ENCODE measurements at places on chromosomes 2 and 18. TPM values are rescaled to one million over a fixed set of nuclear protein-coding genes. Genes with fewer than 3 reads are reported as not detected.

DNA sequence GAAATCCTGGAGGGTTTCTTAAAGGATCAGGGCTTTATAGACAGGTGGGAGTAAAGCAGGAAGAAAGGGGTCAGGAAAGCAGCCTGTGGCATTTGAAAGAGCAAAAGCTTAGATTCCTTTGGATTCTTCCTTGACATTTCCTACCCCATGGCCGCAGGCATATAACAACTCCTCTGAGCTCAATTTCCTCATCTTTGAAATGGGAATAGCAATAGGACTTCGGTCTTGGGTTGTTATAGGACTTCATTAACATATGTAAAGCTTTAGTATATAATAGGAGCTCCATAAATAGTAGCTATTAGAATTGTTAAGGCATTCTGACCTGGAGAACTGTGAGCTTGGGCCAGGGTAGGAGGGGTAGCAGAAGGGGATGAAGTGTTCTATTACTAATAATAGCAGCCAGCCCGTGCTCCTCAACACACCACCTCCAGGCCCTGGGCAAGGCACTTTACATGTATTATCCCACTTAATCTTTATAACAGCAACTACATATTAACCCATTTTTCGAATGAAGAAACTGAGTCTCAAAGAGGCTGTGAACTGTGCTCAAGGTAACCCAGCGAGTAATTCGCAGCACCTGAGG lies 10.6 kb downstream of the ZFP36L2 start:
- peak overlapping the region; percentile 99 for H3K27ac ChIP-seq
- peaks cover 55% of the 10 kb centered on the region for H3K4me1 ChIP-seq
- no peaks in the 10 kb centered on the region for H3K27me3 ChIP-seq
- H3K36me3 ChIP-seq, result no peaks in the 10 kb centered on the region

The ACMSD gene
- not detected for total RNA-seq

The ITGB6 gene
- total RNA-seq, result 0.99 TPM

The ZNF892 gene
- 4.0 TPM for total RNA-seq

The POTEC gene
- not detected for total RNA-seq

- H3K4me1 ChIP-seq, result no peaks in the 10 kb centered on the region
- no peaks in the 10 kb centered on the region for H3K27me3 ChIP-seq
- H3K27ac ChIP-seq, result no peak overlapping the region
- H3K4me3 ChIP-seq, result no peak overlapping the region
- DNase-seq, result no peak
These were observed 785.9 kb downstream of the EPHA4 start for GRCh38 chr2:220786216-220786615.

- peak overlapping the region; percentile 67 for H3K27ac ChIP-seq
- H3K27me3 ChIP-seq, result no peaks in the 10 kb centered on the region
- no peak overlapping the region for H3K4me3 ChIP-seq
- peak; percentile 47 for DNase-seq
These were observed 158.2 kb downstream of the MGAT5 start for GRCh38 chr2:134411828-134412638.

The ANO7 gene
- total RNA-seq, result 0.80 TPM

GRCh38 chr2:45013229-45014015 lies 4.2 kb upstream of the SIX2 start:
- peak overlapping the region; percentile 72 for H3K27ac ChIP-seq
- no peaks in the 10 kb centered on the region for H3K36me3 ChIP-seq
- peak overlapping the region; percentile 67 for H3K4me3 ChIP-seq
- DNase-seq, result no peak

The ADRA2B gene
- 2.9 TPM for total RNA-seq

The TMEM37 gene
- total RNA-seq, result 2.4 TPM

- no peak for DNase-seq
- H3K36me3 ChIP-seq, result peaks cover 29% of the 10 kb centered on the region
- H3K27me3 ChIP-seq, result no peaks in the 10 kb centered on the region
- H3K27ac ChIP-seq, result no peak overlapping the region
These were observed 32.9 kb downstream of the ZC3H15 start for GRCh38 chr2:186518945-186519344.

The MAPK4 gene
- total RNA-seq, result 21.7 TPM

- no peak overlapping the region for H3K27ac ChIP-seq
- H3K4me3 ChIP-seq, result no peak overlapping the region
- H3K36me3 ChIP-seq, result no peaks in the 10 kb centered on the region
- no peak for DNase-seq
- H3K4me1 ChIP-seq, result peaks cover 41% of the 10 kb centered on the region
- peaks cover 2% of the 10 kb centered on the region for H3K27me3 ChIP-seq
These were observed 37.1 kb downstream of the NHEJ1 start for GRCh38 chr2:219123356-219124135.

- no peak for DNase-seq
- H3K27me3 ChIP-seq, result no peaks in the 10 kb centered on the region
- H3K4me1 ChIP-seq, result no peaks in the 10 kb centered on the region
These were observed 97.2 kb downstream of the SP100 start for GRCh38 chr2:230512955-230513748.

The SLC8A1 gene
- total RNA-seq, result 990 TPM

- H3K4me1 ChIP-seq, result peaks cover 30% of the 10 kb centered on the region
- H3K4me3 ChIP-seq, result peak overlapping the region; percentile 86
- no peaks in the 10 kb centered on the region for H3K27me3 ChIP-seq
- DNase-seq, result no peak
- H3K36me3 ChIP-seq, result peaks cover under 1% of the 10 kb centered on the region
- H3K27ac ChIP-seq, result peak overlapping the region; percentile 77
These were observed 609 bp downstream of the TPGS2 start for GRCh38 chr18:36828157-36828629.

GRCh38 chr18:80231616-80232015 lies 15.7 kb downstream of the PARD6G start:
- no peaks in the 10 kb centered on the region for H3K4me1 ChIP-seq
- H3K36me3 ChIP-seq, result no peaks in the 10 kb centered on the region
- DNase-seq, result no peak
- no peak overlapping the region for H3K27ac ChIP-seq
- H3K4me3 ChIP-seq, result no peak overlapping the region

DNA sequence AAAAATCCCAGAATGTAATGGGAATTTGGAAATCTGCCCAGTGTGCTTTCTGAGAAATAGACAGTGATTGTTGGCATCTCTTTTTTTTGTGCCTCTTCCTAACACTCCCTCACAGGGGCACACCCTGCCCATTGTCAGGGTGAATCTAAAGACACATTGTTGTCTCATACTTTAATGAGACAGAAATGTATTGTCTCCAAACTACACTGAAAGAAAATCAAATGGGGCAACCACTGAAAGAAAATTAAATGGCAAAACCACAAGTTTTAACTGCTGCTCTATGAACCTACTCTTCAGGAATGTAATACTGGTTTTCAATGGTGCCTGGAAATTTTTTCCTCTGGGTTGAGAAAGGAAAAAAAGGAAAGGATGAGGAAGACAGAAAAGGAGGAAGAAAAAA lies 43.2 kb upstream of the GLS start:
- H3K36me3 ChIP-seq, result no peaks in the 10 kb centered on the region
- H3K27me3 ChIP-seq, result no peaks in the 10 kb centered on the region
- DNase-seq, result no peak
- H3K4me3 ChIP-seq, result no peak overlapping the region
- peaks cover 11% of the 10 kb centered on the region for H3K4me1 ChIP-seq
- no peak overlapping the region for H3K27ac ChIP-seq

DNA sequence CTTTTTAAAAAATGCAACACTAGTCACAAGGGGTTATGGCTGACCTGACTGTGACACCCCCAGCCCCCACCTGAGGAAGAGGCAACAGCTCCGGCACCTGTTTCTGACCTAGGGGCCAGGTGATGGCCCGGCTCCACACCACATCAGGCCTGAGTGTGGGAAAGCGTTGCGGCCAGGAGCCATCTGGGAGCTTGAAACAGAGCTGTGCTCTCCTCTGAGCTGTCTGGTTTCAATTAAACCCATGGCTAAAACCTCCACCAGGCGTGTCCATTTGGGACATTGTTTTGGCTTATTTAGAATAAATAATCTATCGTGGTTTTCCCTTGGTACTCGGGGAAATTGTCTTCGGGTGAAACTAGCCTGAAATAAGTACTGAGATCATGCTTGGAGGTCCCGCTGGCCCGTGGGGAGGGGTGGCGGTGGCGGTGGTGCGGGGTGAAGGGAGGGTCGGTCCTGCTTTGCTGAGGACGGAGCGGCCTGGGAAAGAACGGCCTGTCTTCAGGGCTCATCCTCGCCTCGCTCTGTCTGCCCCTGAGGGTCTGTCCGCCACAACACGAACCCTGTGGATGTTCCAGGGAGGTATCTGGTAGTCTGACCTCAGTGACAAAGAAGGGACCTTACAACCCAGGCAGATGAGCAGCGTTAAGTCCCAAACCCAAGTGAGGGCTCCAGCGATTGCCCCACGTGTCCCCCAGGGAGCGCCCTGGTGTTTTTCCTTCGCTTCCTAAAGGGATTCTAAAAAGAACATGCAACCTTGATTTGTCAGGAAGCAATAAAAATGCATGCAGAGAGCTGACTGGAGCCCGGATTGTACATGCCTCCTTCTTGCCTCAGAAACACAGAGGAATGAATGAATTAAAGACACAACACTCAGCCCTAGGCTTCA lies 58.7 kb downstream of the IL1RL2 start:
- H3K27me3 ChIP-seq, result peaks cover 15% of the 10 kb centered on the region
- peak overlapping the region; percentile 59 for H3K27ac ChIP-seq
- H3K4me1 ChIP-seq, result peaks cover 9% of the 10 kb centered on the region
- no peak overlapping the region for H3K4me3 ChIP-seq
- no peaks in the 10 kb centered on the region for H3K36me3 ChIP-seq

DNA sequence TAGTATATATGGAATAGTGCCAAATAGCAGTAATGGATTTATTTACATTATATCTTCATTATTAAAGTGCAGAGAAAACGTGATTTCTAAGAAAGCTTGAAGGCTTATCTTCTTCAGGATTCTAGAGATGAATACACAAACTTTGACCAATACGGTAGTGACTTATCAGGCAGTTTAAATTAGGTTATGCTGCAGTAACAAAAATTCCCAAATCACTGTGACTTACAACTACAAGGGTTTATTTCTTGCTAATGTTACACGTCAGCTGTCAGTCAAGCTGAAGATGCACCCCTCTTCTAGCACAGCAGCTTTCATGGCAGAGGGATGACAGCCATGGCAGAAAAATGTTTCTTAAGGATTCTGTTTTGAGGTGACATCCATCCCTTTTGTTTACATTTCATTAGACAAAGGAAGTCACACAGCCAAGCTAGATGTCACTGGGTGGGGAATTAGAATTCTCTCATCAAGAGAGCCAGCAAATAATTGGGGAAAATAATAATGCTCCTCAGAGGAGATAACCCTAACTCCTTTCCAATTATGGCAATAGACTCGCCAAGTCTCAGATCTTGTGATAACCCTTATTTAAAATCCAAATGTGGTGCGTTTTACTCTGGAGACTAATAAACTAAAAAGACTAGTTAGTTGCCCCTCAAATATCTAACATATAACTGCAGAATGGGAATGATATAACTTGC lies 268.3 kb upstream of the CYP26B1 start:
- H3K27me3 ChIP-seq, result no peaks in the 10 kb centered on the region
- DNase-seq, result no peak
- peaks cover 6% of the 10 kb centered on the region for H3K4me1 ChIP-seq
- H3K27ac ChIP-seq, result no peak overlapping the region
- no peak overlapping the region for H3K4me3 ChIP-seq
- H3K36me3 ChIP-seq, result no peaks in the 10 kb centered on the region

DNA sequence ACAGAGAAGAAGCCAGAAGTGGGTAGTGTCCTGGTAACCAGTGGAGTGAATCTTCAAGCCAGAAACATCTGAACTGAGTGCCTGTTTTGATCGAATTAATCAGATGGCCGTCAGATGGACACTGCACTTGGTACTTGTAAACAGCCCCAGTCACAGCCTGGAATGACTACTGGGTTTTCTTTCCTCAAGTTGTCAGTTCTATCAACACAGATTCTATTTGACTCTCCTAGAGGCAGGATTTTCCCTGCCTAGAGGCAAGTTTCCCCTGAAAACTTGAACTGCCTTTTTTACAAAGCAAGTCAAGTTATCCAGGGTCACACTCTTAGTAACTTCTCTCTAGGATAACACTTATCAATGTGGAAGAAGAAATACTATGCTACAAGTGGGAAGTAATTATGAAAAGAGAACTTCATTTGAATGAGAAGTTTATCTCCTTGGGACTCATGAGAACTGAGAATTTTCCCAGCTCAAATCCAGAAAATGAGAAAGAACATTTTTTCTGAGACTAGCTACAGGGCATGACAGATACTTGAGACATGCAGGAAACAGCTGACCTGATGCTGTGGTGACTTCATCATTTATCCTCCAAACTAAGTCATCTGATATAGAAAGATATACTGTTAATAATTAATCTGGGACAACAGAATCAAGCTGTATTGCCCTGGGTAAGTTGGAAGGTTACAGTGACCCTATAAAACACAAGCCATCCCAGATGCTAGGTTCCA lies 36.0 kb downstream of the SULT1C2 start:
- H3K4me3 ChIP-seq, result no peak overlapping the region
- no peak overlapping the region for H3K27ac ChIP-seq
- DNase-seq, result no peak
- H3K4me1 ChIP-seq, result no peaks in the 10 kb centered on the region
- peaks cover 8% of the 10 kb centered on the region for H3K27me3 ChIP-seq
- H3K36me3 ChIP-seq, result no peaks in the 10 kb centered on the region

The KCNG3 gene
- not detected for total RNA-seq

- no peaks in the 10 kb centered on the region for H3K27me3 ChIP-seq
- H3K27ac ChIP-seq, result no peak overlapping the region
- H3K36me3 ChIP-seq, result peaks cover 52% of the 10 kb centered on the region
- DNase-seq, result no peak
- no peak overlapping the region for H3K4me3 ChIP-seq
These were observed 246.1 kb downstream of the TWIST2 start for GRCh38 chr2:239093952-239094351.

DNA sequence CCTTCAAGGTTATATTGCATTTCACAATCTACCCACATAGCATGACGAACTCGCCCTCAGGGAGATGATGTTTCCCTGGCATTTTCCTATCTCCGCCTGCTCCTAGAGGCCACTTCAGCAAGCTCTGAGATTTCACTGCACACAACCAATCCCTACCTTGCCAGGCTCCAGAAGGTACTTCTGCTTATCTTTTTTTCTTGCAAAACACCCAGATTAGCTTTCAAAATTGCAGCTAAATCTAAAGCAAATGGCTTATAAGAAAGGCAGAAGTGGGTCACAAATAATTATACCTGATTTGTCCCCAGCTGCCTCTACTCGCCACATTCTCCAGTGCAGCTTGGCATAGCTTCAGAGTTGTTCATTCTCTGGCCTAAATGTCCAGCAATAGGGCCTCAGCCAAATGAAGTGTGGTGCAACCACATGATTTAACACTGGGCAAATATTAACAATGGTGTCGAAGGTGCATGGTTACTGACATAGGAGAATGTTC lies 32.4 kb upstream of the MRPL19 start:
- peaks cover 16% of the 10 kb centered on the region for H3K27me3 ChIP-seq
- no peak overlapping the region for H3K27ac ChIP-seq
- no peak overlapping the region for H3K4me3 ChIP-seq
- no peak for DNase-seq
- no peaks in the 10 kb centered on the region for H3K36me3 ChIP-seq
- H3K4me1 ChIP-seq, result no peaks in the 10 kb centered on the region
